ENCODE measurements at places on chromosomes 5 and 9.

DNA sequence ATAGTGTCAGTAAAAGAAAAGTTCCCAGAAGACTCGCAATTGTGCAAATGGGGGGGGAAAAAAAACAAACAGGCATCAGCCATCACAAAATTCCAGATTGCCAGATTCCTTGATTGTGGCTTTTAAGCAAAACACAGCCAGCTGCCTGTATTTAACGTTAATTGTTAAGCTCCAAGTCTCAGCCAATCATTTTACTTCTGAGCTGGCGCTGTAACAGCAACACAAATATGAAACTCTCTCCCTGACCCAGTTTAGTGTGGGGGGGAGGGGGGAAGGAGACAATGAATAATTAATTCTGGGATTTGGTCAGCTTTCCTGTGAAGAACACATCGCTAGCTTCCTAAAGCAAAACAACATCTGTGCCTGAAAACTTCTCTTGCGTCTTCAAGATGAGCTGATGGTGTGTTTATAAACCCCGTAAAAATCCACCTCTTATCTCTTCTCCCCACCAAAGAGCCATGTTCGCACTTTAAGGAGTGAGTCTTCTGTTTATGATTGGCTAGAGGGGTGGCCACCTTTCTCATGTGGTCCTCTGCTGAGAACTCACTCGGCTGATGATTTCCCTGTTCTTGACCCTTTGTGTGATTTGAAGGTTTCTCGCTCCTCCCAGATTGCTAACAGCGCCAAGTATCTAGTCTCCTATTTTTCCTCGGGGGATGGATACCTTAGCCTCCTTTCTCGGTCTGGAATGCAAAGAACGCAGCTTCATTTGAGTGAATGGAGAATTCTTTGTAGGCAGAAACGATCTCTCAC is 160.2 kb upstream of the DAPK1 start:
- no peak for DNase-seq

DNA sequence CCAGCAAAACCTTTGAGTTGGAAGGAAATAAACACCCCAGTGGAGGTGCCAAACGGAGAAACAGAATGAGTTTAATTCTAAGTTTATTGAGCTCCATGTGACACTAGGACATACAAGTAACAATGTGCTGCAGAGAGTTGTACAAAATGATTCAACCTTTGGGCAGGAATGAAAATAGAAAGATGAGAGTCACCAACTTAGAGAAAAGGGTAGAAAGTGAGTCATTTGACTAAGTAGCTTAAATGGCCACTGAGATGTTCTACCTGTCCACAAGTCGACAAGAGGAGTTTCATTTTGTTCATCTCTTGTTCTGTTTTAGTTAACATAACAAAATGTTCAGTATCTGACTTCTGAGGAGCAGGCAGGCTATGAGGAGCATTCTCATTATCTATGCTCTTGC is 284.7 kb downstream of the NR2F1-AS1 start:
- no peak for DNase-seq

DNA sequence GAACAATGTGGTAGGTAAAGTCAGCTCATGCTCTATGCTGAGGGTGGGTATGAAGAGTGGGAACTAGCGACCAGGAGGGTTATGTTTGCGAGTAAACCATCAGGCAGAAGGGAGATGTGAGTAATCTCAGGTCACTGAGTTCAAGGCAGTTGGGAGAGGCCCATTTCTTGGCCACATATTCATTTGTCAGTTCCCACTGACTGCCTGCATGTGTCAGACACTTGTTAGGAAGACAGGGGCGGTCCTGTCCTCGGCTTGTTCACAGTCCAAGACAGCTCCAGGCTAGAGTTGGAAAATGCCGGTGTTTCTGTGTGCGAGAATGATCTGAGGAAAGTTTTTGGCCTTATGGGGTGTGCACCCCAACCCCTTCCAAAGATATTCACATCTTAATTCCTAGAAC is 48.6 kb upstream of the GDNF start:
- no peak for DNase-seq

DNA sequence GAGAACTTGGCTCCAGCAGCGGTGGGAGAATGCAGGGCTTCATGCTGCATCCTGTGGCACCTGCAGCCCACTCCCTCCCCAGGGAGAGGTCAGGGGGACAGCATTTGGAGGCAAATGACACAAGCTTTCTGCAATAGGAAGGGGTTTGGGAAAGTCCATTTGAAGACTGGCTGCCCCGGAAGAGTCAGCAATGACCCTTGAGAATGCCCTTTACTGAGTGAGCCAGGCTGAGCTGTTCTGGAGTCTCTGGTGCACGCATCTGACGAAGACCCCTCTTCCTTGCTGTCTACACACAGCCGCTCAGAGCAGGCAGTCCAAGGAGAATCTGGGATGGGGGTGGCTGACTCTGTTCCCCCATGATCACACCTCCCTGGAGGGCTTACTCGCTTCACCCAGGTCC is 5.5 kb upstream of the NXNL2 start:
- DNase-seq = no peak

- no peak for DNase-seq
These were observed 1371.0 kb upstream of the CDH6 start for GRCh38 chr5:29822521-29822920.

GRCh38 chr9:130570208-130570607 is 9.2 kb upstream of the FUBP3 start:
- no peak for DNase-seq

- no peak for DNase-seq
These were observed 158.3 kb upstream of the MAP3K1 start for GRCh38 chr5:56656846-56657726.

DNA sequence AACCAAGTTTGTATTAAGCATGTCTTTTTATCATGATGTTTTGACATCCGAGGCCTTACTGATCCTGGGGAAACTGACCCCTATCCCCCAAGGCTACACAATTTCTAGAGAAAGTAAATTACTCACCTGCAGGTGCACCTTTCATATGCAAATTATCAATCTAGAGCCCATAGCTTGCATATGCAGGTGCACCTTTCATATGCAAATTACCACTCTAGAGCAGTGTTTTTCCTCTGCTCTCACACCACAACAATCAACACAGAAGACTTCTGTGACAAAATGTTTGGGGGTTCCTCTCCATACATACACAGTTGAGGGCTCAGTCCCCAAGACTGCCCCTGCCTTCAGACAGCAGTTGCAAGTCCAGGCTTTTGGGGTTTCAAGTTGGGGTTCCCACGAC is 203.7 kb upstream of the RORB start:
- DNase-seq = no peak

DNA sequence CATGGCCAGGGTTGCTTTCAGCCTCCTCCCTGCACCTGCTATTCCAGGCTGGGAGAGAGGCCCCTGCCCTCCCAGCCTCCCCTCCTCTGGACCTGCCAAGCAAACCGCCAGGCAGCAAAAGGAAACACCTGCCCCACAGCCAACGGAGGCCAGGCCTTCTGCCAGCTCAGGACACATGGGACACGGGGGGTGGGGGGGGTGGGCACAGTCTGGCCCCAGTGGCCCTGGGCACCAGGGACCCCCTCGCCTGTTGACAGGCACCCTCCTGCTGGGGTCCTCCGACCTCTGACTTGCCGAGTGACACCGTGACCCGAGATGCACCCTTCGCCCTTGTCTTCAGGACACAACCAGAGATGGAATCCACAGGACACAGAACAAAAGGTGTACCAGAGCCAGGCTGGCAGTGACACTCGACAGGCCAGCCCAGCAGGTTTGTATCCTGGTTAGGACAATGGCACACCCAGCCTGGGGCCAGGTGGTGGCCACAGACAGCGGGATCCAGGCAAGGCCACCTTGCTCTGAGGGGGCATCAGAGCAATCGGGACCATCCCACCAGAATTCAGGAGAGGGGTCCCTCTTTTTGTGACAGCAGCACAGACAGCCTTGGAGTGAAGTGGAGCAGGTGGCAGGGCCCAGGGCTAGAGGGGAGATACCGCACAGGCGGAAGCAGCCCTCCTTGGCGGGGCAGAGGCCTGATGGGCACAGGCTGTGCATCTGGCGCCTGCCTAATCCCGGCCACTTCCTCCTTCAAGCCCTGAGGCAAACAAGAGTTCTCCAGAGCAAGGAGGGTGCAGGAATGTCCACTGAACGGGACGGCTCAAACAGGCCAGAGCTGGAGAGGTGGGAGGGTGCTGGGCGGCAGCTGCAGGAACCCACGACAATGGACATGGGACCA is 1.3 kb upstream of the TMEM210 start:
- no peak for DNase-seq

DNA sequence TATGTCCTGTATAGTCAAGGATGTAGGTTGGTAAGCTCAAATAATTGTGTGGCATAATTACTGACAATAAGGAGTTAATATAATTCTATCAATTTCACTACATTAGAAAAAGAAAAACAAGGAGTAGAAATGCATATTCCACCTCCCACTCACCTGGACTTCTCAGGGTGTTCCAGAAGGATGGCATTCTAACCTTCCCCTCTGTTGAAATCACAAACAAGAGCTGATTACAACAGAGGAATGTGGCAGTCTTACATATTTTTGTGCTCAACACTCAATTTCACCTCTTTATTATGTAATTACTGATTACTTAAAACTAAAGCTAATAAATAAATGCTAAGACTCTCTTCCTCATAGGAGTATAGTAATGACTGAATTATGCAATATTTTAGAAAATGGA is 745.3 kb downstream of the DTWD2 start:
- no peak for DNase-seq

DNA sequence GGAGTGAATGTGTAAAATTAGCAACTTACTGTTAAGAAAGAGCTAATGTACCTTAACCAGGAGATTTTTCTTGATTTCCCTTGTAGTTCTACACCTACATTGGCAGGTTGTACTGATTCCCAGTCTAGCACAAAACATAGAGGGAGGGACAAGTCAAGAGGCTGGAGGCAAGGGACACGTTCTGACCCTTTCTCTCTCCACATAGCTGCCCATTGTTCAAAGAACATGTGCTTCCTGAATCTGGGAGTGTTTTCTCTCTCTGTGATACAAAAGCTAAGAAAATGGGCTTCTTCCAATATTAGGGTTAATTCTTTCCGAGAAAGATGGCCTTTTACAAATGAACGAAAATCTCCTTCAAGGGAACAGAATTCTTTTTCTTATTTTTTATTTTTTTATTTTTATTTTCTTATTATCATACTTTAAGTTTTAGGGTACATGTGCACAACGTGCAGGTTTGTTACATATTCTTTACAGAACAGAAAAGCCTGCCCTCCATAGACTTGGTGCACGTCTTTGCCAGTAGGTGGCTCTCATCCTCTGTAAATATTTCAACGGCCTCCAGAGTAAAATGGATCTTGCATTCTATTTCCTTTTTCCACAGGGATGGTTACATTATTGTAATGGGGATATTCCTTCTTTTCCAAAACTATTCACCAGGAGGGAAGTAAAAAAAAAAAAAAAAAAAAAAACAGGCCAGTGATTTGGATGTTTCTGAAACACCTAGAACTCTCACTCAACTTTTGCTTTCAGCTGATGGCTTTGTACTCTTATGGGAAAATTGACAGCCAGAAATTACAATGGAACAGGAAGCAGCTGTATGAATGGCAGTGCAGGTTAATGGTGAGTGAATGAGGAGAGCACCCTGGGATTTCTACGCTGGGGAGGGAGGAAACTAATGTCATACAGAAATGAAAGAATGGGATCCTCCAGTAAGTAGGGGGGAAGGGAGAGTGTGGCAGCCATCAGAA is 13.1 kb upstream of the IFNA5 start:
- peak; percentile 33 for DNase-seq

DNA sequence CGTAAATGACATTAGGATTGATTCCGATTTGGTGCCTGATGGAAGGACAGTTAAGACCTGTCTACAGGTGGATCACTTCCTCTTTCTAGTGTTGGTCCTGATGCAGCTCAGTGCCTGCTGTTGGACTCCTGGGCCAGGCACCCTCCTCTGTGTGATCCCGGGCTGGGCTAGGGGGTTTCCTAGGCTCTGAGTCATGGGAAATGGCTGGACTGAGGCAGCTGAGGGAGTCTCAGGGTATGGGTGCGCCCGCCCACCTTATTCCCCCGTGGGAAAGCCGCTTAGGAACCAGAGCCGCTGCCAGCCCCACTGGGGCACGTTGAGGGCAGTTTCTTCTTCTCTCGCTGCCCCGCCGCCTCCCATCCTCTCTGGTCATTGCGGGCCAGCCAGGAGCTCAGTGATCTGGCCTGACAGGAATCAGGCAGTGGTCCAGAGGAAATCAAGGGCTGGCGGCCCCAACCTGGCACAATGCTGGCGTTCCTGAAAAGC is 12.9 kb downstream of the TCF7 start:
- no peak for DNase-seq

- no peak for DNase-seq
These were observed 59.1 kb upstream of the IER5L start for GRCh38 chr9:129237164-129237611.

- no peak for DNase-seq
These were observed 138.0 kb upstream of the ZNF366 start for GRCh38 chr5:72645064-72645846.

DNA sequence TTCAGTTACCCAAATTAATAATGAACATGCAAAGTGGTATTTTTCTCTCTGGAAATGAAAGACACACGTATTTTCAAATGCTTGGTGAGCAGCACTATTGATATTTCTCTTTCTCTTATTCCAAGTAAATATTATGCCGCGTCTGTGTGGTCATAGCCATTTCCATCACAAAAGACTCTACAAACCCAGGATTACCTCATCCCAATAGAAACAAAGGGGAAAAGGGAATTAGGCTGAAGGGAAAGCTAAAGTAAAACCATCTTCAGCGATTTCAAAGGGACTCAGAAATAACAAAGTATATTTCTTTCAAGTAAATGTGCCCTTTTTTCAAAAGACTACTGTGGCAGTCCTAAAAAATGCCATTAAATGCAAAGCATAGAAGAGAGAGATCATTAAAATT is 62.0 kb upstream of the FST start:
- no peak for DNase-seq

- no peak for DNase-seq
These were observed 48.6 kb downstream of the NACC2 start for GRCh38 chr9:136046554-136046920.

DNA sequence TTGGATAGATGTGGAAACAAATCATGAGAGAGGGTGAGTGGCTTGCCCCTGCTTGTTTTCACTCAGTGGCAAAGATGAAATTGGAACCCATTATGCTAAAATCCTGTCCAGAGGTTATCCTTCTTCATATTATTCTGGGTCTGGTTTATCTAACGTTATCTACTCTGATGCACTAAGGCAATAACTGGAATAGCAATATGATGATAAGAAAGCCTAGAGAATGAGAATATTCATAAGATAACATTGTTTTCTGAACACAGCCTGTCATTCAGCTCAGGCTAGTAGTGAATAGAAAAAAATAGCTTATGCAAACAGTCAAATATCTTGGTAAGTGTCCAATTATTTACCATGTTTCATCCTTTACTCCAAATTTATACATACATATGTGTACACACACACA is 132.0 kb upstream of the C6 start:
- no peak for DNase-seq

DNA sequence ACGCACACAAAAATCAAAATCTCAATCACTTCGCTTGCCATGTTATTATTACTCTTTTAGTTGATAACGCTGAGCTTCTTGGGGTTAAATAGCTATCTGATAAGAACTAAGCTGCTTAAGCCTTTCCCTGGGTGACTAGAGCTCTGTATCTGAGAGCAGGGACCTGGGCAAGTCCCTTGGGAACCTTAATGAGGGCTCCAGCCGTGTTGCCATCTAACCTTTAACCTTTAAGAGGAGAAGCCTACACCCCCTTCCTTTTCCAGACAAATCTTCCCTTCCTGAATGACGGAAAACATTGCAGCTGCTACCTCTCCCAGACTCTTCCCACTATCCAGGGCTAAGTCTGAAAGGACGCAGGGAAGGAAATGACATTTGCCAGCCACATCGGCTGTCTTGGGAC is 216.5 kb upstream of the RAI14 start:
- no peak for DNase-seq

GRCh38 chr9:68493958-68494577 is 46.6 kb downstream of the TMEM252 start:
- DNase-seq = no peak
